ENCODE measurements at places on chromosomes 7 and 10. TPM values are rescaled to one million over a fixed set of nuclear protein-coding genes. Genes with fewer than 3 reads are reported as not detected.

Gene CPED1
- 143 TPM for total RNA-seq

Gene FXYD4
- total RNA-seq = not detected

Gene PTN
- total RNA-seq = 5.9 TPM

Gene CTBP2
- 97.5 TPM for total RNA-seq

Gene GBX1
- not detected for total RNA-seq
